Activated CD4-positive, alpha-beta T cell treated with anti-CD3 and anti-CD28 coated beads, Interleukin-2, amount 10 ng/mL, durations not matched to agents 24 days and 14 days (primary cell): ENCODE measurements at places on chromosomes 3 and 15. TPM values are rescaled to one million over a fixed set of nuclear protein-coding genes. Genes with fewer than 3 reads are reported as not detected.

GRCh38 chr3:9875448-9875847 is 4.6 kb downstream of the CIDEC start:
- no peak for DNase-seq

GRCh38 chr15:96079041-96079440 is 251.5 kb upstream of the NR2F2 start:
- DNase-seq: no peak

DNA sequence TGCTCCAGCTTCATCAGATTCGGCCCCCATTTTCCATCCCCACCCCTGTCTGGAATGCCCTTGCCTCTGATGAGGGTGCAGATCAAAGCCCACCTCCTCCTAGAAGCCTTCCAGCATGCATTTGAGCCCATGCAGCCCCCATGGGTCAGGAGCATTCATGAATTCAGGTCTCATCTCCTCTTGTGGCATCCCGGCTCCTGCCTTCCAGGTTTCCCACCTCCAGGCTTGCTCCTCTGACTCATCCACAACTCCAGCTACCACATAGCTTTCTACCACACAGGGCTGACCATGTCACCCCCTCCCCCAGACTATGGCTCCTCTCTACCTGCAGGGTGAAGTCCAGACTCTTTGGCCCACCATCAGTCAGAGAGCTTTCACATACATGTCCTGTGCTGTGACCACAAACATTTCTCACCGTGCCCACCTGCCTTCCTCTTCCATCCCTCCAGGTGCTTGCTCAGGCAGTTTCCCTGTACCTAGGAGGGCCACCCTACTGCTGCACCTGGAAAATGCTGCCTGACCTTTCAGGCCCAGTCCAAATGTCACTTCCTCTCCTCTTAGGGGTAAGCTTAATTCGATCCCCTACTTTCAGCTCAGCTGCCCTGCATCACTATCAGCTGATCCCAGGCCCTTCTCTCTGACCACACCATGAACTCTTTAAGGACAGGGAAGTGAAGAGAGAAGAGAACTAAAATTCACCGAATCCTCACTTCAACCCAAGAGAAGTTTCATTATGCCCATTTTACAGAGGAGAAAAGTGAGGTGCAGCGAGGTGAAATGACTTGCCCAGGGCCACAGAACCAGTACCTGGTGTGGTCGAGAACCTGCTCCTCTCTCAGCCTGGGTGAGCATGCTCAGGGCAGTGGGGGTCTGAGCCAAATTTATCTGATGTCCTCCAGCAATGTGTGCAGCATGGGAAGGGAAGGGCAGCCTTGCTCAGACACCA is 13.7 kb upstream of the FGD5 start:
- DNase-seq: no peak

DNA sequence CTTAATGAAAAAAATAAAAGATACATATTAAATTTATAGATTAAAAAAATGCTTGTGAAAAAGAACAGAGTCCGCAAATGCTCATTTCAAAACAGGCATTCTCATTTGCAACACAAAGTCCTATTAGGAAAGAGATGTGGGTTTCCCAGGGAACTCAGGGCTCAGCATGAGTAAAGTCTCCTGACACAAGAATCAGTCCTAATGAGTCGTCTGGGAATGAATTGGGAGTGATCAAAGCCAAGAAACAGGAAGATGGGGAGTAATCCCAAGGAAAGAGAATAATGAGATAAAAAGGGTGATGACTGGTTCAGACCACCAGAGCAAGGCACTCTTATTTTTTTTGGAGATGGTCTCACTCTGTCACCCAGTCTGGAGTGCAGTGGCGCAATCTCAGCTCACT is 443.7 kb downstream of the NR2F2 start:
- DNase-seq: no peak

DNA sequence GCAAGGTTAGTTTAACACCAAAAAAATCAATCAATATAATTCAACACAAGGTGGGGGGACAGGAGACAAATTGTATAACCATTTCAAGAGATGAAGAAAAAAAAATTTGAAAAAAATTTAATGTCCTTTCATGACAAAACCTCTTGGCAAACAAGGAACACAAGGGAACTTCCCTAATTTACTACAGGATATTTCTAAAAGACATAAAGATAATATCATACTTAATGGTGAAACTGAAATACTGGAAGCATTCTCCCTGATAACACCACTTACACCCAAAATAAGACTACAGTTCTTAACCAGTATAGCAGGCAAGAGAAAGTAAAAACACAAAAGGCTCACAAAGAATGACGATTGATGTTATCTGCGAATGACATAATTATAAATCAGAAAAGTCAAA is 44.7 kb downstream of the IFT57 start:
- DNase-seq: no peak

DNA sequence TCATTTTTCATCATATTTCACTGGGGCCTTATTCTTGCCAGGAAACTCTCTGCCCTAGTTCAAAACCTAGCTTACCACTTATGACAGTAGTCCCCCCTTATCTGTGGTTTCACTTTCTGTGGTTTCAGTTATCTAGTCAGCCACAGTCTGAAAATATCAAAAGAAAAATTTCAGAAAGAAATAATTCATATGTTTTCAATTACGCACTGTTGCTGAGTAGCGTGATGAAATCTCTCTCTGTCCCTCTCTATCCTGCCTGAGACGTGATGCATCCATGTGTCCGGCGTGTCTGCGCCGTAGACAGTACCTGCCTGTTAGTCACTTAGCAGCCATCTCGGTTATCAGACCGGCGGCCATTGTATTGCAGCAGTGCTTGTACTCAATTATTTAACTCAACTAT is 369.9 kb upstream of the MCTP2 start:
- DNase-seq: no peak

Gene DCLK3
- total RNA-seq: not detected in 2 replicates
